ENCODE measurements at places on chromosomes 4 and X. TPM values are rescaled to one million over a fixed set of nuclear protein-coding genes. Genes with fewer than 3 reads are reported as not detected.

The NSUN7 gene
- 0.10 TPM for total RNA-seq

The SH3BP2 gene
- total RNA-seq = 93.0 TPM

The PAGE4 gene
- not detected for total RNA-seq

The PPP4R3C gene
- not detected for total RNA-seq

The CT47B1 gene
- not detected for total RNA-seq

The ADH6 gene
- not detected for total RNA-seq

The FAM9C gene
- total RNA-seq = not detected

The RAB40A gene
- not detected for total RNA-seq

Data from activated CD8-positive, alpha-beta T cell treated with anti-CD3 and anti-CD28 coated beads, Interleukin-2, amount 10 ng/mL, durations not matched to agents 7 days and 5 days (primary cell).